ENCODE measurements at places on chromosomes 5 and 9.

- no peak for DNase-seq
Observed at GRCh38 chr5:38167562-38167996, 90.8 kb upstream of the EGFLAM start.

DNA sequence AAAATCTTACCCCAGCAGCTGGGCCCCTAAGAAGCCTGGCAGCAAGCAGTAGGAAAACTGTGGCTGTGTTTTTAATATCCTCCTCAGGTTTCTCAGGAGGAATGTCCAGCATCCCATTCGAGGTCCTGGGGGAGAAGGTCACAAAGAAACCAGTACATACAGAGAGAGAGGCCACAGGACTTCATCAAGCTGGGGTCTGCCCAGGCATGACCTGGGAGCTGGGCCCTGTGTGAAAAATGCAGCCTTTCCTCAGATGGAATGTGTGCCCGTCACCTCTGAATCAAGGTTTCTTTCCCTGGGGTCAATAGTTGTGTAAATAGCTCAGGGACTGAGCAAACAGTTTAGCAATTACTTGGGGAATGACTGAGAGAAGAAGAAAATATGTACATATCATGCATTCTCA, 33.9 kb upstream of the RAD23B start:
- no peak for DNase-seq

DNA sequence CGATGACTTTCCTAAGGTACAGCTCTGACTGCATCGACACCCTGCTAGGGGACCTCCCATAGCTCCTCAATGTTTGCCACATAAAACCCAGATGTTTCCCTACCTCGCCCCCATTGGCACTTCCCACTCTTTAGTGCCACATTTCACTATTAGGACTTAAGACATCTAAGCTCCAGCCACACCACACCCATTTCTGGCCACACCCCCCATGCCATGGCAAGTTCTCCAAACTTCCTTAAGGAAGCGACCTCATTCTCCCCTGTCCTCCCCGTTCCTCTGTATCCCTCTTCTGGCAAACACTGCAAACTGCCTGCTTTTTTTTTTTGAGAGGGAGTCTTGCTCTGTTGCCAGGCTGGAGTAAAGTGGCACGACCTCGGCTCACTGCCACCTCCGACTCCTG, 62.9 kb downstream of the USP20 start:
- DNase-seq = no peak

DNA sequence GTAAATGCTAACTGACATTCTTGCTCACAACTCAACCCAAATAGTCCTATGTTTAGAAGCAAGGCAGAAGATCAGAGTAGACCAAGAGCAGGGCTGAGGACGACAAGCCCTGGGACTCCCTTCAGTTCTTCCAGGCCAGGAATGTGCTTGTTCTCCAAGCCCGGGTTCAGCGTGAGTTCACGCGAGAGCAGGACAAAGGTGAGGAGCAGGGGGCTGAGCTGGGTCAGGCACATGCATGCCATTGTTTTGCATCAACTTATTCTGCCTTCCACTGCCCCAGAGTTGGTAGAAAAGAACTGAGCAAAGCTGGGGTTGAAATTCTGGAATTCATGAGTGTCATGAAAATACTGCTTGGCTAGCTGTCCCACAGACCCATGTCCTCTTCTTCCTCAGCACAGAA, 206.5 kb downstream of the PAX5 start:
- DNase-seq = no peak

- no peak for DNase-seq
Observed at GRCh38 chr5:16179936-16180788, 571 bp upstream of the MARCHF11 start.

- no peak for DNase-seq
Observed at GRCh38 chr5:71658916-71659662, 60.0 kb upstream of the CARTPT start.

DNA sequence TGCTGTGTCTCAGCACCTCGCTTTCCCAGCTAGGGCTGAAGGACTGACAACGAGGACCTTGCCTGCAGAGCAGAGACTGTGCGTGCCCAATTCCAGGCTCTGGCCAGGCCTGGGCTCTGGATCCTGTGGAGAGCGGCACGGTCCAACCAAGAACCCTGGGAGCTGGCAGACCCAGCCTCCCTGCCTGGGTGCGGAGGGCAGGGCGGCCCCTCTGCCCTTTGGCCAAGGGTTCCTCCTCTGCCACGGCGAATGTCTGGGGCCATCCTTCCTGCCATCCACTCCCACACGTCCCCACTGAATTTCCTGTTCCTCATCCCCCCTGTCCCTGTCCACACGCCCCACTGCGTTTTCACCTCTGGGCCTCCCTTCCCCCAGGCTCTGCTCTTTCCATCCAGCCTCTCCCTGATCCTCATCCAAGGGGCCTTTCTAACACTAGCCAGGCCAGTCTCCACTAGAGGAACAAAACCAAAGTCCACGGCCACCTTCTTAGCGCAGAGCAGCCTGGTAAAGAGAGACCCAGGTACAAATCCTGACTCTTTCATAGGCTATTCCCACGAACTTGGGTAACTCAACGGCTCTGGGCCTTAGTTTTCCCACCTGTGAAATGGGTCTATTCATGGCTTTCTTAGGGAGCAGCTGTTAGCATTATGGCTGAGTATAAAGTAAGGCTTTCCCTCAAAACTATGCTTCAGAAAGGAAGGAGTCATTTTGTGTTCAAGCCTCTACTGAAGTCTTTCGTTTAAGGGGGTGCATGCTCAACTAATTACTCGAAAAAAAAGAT, 95.5 kb upstream of the PHYKPL start:
- DNase-seq = no peak

DNA sequence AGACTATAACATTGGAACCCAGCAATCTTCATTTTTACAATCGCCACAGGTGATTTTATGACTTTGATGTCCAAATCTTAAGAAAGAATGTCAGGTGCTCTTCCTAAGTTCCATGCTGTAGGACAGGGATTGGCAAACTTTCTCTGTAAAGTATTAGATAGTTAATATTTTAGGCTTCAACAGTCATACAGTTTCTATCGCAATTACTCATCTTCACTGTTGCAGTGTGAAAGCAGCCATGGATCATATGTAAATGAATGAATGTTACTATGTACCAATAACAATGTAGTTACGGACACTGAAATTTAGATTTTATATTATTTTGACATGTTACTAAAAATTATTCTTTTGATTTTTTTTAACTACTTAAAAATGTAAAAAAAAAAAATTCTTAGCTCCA, 169.7 kb downstream of the DTWD2 start:
- no peak for DNase-seq

DNA sequence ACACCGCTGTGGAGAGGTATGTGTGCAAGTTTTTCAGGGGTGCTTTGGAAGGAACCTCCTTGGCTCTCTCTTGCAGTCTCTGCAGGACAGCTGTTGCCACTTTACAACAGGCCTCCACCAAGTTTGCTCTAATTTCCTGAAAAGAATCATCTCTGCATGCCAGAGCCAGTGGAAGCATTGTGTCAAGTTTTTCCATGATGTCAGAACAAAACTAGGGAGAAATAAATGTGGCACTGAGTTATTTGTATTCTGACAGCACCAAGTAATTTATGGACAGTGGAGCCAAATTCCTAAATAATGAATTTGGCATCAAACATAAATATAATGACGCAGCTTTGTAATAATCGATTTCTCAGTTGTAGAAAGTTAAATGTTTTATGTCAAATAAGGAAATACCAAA, 146.9 kb downstream of the KIAA0825 start:
- no peak for DNase-seq

- no peak for DNase-seq
Observed at GRCh38 chr9:17611342-17611741, 32.5 kb downstream of the SH3GL2 start.

DNA sequence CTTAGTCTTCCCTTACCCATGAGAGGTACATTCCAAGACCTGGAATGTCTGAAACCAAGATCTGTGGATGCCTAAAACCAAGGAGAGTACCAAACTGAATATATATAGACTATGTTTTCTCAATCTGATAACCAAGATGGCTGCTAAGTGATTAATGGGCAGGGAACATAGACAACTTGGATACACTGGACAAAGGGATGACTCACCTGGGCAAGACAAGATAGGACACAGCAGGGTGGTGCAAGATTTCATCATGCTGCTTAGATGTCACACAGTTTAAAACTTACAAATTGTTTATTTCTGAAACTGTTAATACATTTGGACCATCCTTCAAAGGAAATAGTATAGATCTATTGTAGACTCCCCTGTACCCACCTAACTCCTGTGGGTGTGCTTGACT, 130.9 kb downstream of the HTR1A start:
- DNase-seq = no peak

- no peak for DNase-seq
Observed at GRCh38 chr9:98031935-98032334, 24.6 kb upstream of the NANS start.

- DNase-seq = no peak
Observed at GRCh38 chr5:34891981-34892380, 23.3 kb downstream of the RAD1 start.

DNA sequence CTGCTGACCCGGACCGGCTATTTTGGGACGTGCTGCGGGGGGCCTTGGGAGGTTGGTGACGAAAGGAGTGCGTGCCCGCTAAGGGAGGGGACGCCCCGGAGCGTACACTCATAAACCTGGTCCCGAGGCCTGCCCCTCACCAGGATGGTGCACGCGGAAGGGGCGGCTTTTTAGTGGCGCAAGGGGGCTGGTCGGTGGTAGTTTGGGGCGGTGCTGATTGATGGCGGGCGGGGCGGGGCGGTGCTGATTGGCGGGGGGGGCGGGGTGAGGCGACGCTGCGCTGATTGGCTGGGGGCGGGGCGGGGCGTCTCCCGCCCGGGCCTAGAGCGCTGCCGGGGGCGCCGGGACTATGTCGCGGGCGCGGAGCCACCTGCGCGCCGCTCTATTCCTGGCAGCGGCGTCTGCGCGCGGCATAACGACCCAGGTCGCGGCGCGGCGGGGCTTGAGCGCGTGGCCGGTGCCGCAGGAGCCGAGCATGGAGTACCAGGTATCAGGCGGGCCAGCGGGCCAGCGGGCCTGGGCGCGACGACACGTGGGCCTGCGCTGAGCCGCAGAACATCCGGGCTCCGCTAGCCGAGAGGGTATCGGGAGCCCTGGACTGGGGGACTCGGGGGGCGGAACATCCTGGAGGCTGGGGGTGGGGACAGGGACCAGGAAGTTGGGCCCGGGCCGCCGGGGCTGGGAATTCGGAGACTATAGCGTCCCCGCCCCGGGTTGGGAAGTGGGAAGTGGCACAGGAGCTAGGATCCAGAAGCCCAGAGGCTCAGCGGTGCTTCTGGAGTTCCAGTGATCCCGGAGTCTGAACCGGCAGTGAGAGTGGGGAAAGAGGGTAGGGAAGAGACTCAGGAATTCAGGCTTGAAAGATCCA, at the start of gene FPGS:
Gene FPGS, plus strand, starts transcription at position 307 of the 868 bp plus-strand sequence. Its CDS starts 43 bp downstream, at position 350.
- DNase-seq = peak; percentile 71

GRCh38 chr5:158451993-158452672, 593.2 kb upstream of the CLINT1 start:
- DNase-seq = no peak

GRCh38 chr5:473551-474192, 30.7 kb downstream of the EXOC3 start:
- DNase-seq = no peak
